Lower lobe of right lung (tissue), 2 donors: ENCODE measurements at places on chromosomes 1 and 21. TPM values are rescaled to one million over a fixed set of nuclear protein-coding genes. Genes with fewer than 3 reads are reported as not detected.

DNA sequence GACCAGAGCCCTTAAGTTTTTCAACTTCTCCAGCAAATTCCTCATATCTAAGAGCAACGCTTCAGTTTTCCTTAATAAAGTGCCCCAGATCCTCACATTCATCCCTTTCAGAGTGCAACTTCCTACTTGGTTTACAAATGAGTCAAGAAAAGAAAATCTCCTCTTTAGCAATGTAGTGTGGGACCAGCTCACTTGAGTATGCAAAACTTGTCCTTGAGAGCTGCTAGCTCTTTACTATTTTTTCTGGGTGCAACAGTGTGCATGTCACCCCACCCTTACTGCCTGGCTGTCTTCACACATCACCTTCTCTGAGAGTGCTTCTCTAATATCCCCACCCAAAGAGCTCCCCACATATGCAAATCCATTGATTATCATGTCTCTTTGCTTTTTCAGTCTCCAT lies 203.1 kb upstream of the CAMK1G start:
- no peak overlapping the region for H3K4me3 ChIP-seq
- H3K36me3 ChIP-seq: no peaks in the 10 kb centered on the region
- no peaks in the 10 kb centered on the region for H3K27me3 ChIP-seq
- no peaks in the 10 kb centered on the region for H3K4me1 ChIP-seq
- no peak overlapping the region for H3K27ac ChIP-seq

GRCh38 chr1:87939444-87939843 lies 610.8 kb downstream of the LMO4 start:
- H3K27me3 ChIP-seq: no peaks in the 10 kb centered on the region
- H3K4me3 ChIP-seq: no peak overlapping the region
- DNase-seq: no peak
- H3K36me3 ChIP-seq: no peaks in the 10 kb centered on the region

- DNase-seq: no peak
- H3K27ac ChIP-seq: no peak overlapping the region
- no peak overlapping the region for H3K4me3 ChIP-seq
- peaks cover 12% of the 10 kb centered on the region for H3K4me1 ChIP-seq
- no peaks in the 10 kb centered on the region for H3K27me3 ChIP-seq
- no peaks in the 10 kb centered on the region for H3K36me3 ChIP-seq
Observed at GRCh38 chr1:24711329-24711728, 33.9 kb upstream of the CLIC4 start.

GRCh38 chr1:199463521-199464127 lies 563.9 kb upstream of the NR5A2 start:
- DNase-seq: no peak
- H3K27ac ChIP-seq: no peak overlapping the region
- H3K4me1 ChIP-seq: no peaks in the 10 kb centered on the region
- no peaks in the 10 kb centered on the region for H3K36me3 ChIP-seq
- H3K4me3 ChIP-seq: no peak overlapping the region

GRCh38 chr21:43645136-43645891 lies 14.0 kb downstream of the HSF2BP start:
- H3K27ac ChIP-seq: peak overlapping the region; percentile 52
- no peak for DNase-seq
- H3K27me3 ChIP-seq: no peaks in the 10 kb centered on the region
- H3K36me3 ChIP-seq: no peaks in the 10 kb centered on the region
- no peak overlapping the region for H3K4me3 ChIP-seq

DNA sequence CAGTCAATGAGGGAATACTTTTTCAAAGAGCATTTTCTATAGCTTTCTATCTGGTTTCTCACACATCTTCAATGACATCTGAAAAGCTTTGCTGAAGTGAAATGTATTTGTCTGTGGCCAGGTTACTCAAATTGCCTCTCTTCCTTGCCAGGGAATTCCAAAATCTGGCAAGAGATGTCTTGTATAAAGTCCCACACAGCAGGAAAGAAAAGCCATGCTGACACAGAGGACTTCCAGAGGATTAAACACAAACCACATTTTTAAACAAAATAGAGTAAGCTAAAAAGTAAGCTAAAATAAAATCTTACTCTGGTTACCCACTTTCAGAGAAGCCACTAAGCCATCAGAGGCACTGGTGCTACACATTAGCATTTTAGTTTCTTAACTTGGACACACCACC lies 93.1 kb upstream of the BCAR3 start:
- no peaks in the 10 kb centered on the region for H3K36me3 ChIP-seq
- H3K4me1 ChIP-seq: no peaks in the 10 kb centered on the region
- no peaks in the 10 kb centered on the region for H3K27me3 ChIP-seq
- no peak overlapping the region for H3K4me3 ChIP-seq
- no peak for DNase-seq
- no peak overlapping the region for H3K27ac ChIP-seq

DNA sequence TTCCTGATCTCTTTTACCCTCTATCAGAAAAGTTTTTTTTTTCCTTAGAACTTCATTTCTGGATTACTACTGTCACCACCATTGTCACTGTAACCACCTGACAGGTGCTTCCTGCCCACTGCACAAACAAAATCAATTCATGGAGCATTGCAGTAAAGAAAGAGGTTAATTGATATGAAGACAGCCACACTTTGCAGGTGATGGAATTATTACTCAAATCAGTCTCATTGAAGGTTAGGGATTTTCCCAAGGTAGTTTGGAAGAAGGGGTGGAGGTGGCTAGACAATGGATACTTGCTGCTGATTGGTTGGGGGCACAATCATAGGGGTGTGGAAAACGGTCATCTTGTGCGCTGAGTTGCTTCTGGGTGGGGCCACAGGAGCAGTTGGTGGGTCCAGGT lies 230.8 kb upstream of the CACYBP start:
- no peak overlapping the region for H3K4me3 ChIP-seq
- no peaks in the 10 kb centered on the region for H3K36me3 ChIP-seq
- DNase-seq: no peak
- H3K27ac ChIP-seq: no peak overlapping the region

DNA sequence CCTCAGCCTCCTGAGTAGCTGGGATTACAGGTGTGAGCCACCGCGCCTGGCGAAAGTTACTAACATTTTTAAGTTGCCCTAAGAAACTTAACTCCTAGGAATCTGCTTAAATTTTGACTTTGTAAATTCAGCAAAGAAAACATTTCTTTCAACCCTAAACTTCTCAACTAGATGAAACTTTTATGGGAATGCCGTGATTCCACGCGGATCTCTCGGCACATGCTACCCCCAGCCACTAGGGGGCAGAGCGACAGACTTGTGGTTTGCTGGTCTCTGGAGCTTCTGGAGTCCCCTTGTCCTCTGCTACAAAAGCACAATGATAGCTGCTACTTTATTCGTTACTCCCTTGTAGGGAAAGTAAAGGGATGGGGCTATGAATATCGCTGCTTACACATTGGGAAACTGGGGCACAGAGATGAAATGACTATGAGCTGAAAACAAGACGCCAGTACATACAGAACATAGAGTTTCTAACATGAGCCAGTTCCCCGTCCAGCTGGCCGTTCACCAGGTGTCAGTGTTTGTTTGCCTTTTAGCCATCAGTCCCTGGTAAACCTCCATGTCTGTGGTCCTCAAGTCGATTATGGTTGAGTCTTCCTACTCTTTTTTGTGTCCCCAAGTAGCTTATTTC lies 114.7 kb downstream of the PBX1 start:
- peaks cover 12% of the 10 kb centered on the region for H3K4me1 ChIP-seq
- H3K27me3 ChIP-seq: no peaks in the 10 kb centered on the region
- no peak overlapping the region for H3K27ac ChIP-seq
- no peak for DNase-seq

GRCh38 chr1:173332026-173332425 lies 124.9 kb upstream of the TNFSF4 start:
- peak overlapping the region; percentile 10 for H3K27ac ChIP-seq
- H3K4me3 ChIP-seq: no peak overlapping the region
- no peaks in the 10 kb centered on the region for H3K36me3 ChIP-seq
- H3K4me1 ChIP-seq: peaks cover 16% of the 10 kb centered on the region

DNA sequence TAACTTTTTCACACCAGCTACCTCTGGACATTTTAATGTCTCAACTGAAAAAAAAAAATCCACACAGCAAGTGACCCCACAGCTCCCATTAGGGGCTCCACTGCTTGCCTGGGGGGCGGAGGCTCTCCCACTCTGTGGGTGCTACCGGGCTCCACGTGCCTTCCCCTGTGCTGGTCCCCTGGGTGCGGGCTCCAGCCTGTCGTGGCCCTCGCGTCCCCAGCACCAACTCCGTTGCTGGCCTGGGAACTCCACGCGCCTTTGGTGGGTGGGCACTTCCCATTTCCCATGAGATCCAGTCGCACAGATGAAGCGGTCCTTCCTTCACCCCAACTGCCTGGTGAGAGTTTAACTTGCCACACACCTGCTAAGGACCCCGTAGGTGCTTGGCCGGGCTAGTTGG lies 27.1 kb upstream of the GPR153 start:
- H3K4me1 ChIP-seq: peaks cover 18% of the 10 kb centered on the region
- H3K4me3 ChIP-seq: no peak overlapping the region
- H3K27ac ChIP-seq: peak overlapping the region; percentile 64
- no peaks in the 10 kb centered on the region for H3K36me3 ChIP-seq

DNA sequence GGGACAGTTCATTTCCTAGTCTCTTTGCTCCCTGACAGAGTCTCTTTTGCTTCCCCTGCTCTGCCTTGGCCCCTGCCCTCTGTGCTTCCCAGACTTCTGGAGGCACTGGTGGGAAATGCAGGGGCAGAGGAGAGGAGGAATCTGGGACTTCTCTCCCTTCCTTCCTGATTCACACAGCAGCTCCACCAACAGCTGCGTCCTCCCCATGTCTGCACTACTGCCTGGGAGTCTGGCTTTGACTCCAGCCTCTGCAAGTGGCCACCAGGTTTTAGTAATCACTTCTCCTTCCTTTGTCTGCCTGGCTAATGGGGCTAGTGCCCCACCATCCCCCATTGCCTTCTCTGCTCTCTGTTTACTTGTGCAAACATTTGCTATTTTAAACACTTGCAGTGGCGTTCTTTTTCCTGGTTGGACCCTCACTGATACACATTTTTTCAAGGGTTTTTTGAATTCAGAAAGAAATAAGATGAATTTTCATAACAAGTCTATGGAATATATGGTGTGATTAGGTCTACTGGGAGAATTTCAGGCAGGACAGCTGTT lies 21.9 kb downstream of the FASLG start:
- no peak for DNase-seq
- no peak overlapping the region for H3K27ac ChIP-seq
- no peak overlapping the region for H3K4me3 ChIP-seq
- no peaks in the 10 kb centered on the region for H3K4me1 ChIP-seq
- no peaks in the 10 kb centered on the region for H3K27me3 ChIP-seq
- no peaks in the 10 kb centered on the region for H3K36me3 ChIP-seq

DNA sequence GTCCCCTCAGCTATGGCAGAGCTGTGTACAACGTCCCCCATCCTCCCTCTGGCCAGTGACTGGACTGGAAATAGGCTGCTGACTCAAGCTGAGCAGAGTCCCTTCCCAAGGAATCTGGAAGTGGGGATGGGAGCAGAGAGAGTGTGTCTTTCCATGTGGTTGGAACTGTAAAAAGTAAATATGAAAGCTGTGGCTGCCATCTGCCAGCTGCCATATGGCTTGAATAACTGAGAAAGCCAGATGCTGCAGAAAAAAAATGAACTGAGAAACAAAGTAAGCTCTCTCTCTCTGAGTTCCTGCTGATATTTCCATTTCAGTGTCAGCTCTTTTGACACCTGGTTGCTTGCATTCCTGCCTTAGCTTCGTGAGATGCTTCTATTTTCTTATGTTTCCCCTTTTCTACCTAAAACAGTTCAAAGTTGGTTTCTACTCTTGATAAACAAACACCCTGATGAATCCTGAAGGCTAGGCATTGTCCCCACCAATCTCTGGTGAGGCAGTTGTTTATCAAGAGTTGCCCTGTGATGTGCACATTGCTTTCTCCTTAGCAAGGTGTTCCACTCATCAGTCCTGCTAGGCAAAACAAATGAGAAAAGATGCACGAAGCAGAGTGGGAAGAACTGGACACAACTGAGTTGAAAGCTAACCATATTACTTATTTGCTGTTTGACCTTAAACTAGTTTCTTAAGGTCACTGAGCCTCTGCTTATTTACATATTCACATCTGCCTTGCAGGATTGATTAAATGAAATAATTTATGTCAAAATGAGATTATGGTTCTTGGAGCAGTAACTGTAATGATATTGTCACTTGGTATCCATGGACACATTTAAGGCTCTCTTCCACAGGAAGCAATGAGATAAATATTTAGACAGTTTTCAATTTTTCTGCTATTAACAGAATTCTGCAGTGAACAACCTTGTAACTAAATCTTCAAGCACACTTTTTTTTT lies 16.6 kb upstream of the DR1 start:
- no peaks in the 10 kb centered on the region for H3K27me3 ChIP-seq
- no peak for DNase-seq
- H3K4me1 ChIP-seq: no peaks in the 10 kb centered on the region
- no peaks in the 10 kb centered on the region for H3K36me3 ChIP-seq
- no peak overlapping the region for H3K4me3 ChIP-seq
- no peak overlapping the region for H3K27ac ChIP-seq

DNA sequence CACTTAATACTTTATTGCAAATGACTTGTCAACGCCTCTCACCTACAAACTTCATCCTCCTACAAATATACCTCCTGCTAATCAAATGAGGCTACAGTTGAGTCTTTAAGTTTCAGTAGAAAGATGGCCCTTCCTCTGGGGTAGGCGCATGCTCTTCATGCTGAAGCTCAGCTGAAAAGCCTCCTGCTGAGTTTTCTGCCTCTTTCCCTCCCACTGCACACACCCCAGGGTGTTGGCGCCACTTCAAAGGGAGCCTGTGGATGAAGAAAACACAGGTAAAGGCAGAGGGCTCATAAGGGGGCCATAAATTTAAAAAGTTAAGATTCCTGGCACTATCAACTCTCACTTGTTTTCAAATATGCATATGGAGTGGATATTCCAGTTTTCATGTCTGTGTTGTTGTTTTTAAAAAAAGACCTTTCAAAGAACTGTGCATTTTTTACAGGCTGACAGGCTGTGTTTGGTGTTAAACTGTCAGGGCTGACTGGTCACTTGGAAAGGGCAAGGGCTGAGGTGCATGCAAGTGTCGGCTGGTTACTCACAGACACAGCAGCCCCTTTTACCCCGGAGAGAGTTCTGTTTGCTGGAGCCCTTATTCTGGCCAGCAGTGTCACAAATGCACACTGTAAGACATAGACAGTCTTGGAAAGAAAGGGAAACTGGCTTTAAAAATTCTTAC lies 42.9 kb upstream of the LGALS8 start:
- no peak for DNase-seq
- no peaks in the 10 kb centered on the region for H3K27me3 ChIP-seq
- H3K4me1 ChIP-seq: no peaks in the 10 kb centered on the region
- H3K4me3 ChIP-seq: no peak overlapping the region
- H3K36me3 ChIP-seq: no peaks in the 10 kb centered on the region
- no peak overlapping the region for H3K27ac ChIP-seq

DNA sequence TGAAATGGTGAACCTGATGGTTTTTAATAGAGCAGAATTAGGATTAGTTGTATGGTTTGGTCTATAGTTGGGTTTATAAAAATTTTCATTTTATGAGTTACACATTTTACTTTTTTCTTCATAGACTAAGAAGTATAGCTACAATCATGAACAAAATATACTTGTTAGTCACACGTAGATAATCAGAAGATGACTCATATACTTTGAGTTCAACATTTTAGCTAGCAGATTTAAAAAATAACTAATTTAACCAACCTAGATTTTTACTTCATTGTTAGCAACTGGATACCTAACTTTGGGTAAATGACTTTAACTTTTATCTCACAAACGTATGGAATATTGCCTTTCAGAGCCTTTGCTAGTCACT lies 27.9 kb downstream of the MORC3 start:
- H3K36me3 ChIP-seq: peaks cover 99% of the 10 kb centered on the region
- no peak overlapping the region for H3K4me3 ChIP-seq
- no peaks in the 10 kb centered on the region for H3K4me1 ChIP-seq
- H3K27me3 ChIP-seq: no peaks in the 10 kb centered on the region

Gene CD1B
- not detected for total RNA-seq

Gene PLA2G5
- total RNA-seq: 7.4 TPM

Gene PTPRF
- total RNA-seq: 176 TPM

Gene ITLN2
- total RNA-seq: 30.7 TPM

Gene C1orf141
- total RNA-seq: 2.2 TPM

Gene NAV1
- 24.5 TPM for total RNA-seq

Gene CELA2B
- total RNA-seq: not detected
